ENCODE measurements at places on chromosomes 7 and 10.

DNA sequence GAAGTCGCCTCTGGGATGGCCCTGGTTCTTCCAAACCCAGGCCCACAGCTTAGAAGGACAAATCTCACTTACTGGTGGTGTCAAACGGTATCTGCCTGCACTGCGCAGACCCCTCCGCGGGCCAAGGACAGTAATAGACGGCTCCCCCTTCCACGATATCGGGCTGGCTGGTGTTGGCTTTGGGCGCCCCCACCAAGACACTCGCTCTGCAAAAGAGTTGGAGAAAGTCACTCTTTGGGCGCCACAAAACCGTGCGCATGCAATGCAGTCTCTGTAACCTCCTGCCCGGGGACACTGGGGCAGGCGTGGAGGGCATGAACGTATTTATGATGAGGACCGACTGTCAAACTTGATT is 1.1 kb downstream of the ITGA8 start:
- DNase-seq: no peak

GRCh38 chr7:155211761-155212160 is 85.9 kb upstream of the INSIG1 start:
- no peak for DNase-seq

GRCh38 chr10:86703176-86703575 is 34.9 kb downstream of the LDB3 start:
- DNase-seq: no peak

- DNase-seq: peak; percentile 85
Observed at GRCh38 chr7:129569811-129570215, 41.7 kb upstream of the NRF1 start.

DNA sequence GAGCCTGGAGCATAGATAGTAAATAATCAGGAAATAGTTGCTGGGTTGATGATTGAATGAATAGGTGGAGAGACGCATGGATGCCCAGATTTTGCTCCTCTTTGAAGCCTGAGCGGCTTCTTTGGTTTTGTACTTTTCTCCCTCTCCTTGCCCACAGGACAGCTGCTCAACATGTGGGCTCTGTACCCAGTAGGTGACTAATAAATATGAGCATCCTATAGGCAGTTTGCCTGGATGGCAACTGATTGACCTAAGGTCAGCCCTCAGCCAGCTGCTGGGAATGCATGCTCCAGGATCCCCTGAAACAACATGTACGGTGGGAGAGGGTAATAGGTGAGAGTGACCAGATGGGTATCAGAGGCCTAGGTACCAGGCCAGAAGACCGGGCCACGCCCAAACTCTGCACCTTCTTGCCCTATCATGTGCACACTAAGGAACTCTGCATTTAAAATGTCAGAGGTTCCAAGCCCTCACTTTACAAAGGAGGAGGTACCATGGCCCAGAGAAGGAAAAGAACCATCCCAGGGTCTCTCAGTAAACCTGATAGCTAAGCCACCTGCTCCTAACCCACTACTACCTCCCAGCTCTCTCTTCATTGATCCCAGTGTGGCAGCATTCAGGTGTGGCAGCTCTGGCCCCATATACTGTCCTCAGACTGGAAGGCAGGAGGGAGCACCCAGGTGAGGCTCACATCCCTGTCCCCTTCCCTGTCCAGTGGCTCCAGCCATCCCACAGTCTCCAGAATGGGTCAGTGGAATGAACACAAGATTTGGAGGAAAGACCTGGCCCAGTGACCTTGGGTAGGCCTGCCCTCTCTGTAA is 2.7 kb upstream of the ZCCHC24 start:
- DNase-seq: no peak

- peak; percentile 36 for DNase-seq
Observed at GRCh38 chr7:90624225-90624911, 28.2 kb downstream of the CDK14 start.

- DNase-seq: no peak
Observed at GRCh38 chr10:125159486-125159931, 854 bp downstream of the CTBP2 start.

GRCh38 chr10:132793213-132793612 is 7.3 kb upstream of the NKX6-2 start:
- DNase-seq: no peak

- no peak for DNase-seq
Observed at GRCh38 chr10:19767876-19768275, 48.4 kb upstream of the PLXDC2 start.
